Naive thymus-derived CD4-positive, alpha-beta T cell (primary cell): ENCODE measurements at places on chromosomes 3 and 15. TPM values are rescaled to one million over a fixed set of nuclear protein-coding genes. Genes with fewer than 3 reads are reported as not detected.

DNA sequence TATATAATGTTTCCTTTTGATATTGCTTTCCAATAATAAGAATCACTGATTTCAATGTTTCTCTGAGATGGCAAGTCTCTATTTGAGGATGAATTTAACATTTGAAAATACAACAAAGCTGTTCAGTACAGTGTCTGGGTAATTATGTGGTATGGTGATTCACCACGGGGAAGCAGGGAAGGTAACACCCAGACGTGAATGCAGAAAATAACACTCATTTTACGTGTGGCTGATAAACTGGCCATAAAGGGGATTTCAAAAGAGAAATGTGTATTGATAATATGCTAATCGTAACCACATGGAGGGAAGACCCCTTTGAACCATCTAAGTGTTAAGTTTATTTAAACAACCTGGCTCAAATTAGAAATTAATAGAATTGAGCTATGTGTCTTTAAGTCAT, 344.6 kb downstream of the GRM7 start:
- DNase-seq = no peak

- DNase-seq = no peak
These were observed 17.3 kb downstream of the FAM174B start for GRCh38 chr15:92638291-92638708.

Gene PLXND1
- 82.5 TPM for total RNA-seq

DNA sequence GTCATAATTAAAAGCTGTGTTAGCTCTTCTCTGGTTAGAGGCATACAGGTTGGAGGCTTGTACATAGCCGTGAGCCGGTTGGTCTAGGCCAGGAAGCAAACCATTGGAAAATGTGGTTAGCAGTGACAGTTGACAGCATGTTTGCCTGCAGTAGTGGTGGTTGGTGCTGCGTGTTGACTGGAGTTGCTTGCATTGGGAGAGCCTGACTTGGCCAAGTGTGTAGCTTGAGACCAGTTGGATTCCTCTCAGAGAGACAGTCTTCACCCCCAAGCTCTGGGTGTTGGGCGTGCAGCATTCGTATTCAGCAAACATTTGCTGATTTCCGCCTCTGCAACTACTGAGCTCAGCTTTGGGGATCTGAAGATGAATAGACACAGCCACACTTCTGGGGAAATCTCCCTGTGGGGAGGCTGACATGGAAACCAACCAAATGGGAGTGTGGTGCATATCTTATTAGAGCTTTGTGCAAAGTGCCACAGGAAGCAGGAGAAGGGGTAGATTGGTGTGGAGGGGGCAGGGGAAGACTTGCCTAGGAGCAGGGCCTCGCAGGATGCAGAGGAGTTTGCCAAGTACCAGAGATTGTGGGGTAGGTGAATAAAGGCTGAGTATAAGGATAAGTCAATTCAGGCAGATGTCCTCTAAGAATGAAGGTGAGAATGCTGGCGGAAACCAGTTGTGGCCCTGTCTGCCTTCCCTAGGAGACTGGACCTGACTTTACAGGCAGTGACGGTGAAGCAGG, 83.5 kb downstream of the IGF1R start:
- DNase-seq = no peak

- DNase-seq = no peak
These were observed 20.0 kb downstream of the MRPL46 start for GRCh38 chr15:88447206-88447605.

DNA sequence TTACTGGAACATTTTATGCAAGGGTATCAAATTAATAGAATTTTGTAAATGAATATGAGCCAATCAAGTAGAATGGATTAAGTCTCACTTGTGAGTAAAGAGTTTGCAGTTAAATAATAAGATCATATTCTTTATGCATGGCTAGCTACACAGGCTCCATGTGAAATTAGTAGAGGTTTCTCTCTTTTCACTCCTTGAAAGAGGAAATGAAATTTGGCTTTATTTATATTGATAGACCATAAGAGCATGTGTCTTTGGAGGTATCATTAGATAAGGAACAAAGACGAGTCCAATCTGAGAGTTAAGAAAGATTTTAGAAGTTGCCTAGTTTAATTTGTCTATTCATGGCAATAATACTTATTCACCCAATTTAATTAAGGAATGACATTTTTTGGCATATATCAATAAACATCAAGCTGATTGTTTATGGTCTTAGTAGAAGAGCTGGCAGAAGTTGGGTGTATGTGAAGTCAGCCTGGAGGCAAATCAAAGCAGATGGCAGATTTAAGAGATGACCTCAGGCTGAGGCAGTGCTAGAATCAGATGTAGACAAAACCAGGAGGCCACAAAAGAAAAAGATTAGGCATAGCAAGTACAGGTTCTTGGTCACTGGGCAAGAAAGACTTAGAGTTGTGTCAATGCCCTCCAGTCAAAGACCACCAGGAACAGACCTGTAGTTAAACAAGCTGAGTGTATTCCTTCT, 406.5 kb upstream of the ARHGEF26 start:
- DNase-seq = no peak

DNA sequence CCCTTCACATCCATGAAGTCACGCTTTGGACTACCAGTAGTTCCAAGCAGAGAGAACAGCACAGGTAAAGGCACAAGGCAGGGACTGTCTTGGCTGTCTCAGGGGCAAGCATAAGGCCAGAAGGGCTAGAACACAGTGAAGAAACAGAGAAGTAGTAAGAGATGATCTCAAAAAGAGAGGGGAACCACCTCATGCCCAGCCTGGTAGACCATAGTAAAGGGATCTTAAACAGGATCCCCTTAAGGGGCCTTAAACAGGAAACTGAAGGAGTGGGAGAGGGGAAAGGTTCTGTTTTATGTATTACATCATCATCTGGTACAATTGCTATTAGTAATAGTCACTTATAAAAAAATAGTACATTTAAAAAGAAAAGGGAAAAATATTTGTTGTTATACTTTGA, 25.8 kb downstream of the P2RY1 start:
- no peak for DNase-seq

GRCh38 chr3:50164984-50165909, 10.1 kb downstream of the SEMA3F start:
- no peak for DNase-seq

GRCh38 chr15:60656041-60656440, 177.1 kb upstream of the ICE2 start:
- no peak for DNase-seq

Gene PCSK6
- 3.0 and 4.6 TPM in 2 replicates for total RNA-seq

Gene TEX55
- total RNA-seq = not detected

- no peak for DNase-seq
These were observed 30.0 kb downstream of the RGMA start for GRCh38 chr15:93058904-93059427.

- no peak for DNase-seq
These were observed 61.2 kb downstream of the TSC22D2 start for GRCh38 chr3:150469031-150469930.

DNA sequence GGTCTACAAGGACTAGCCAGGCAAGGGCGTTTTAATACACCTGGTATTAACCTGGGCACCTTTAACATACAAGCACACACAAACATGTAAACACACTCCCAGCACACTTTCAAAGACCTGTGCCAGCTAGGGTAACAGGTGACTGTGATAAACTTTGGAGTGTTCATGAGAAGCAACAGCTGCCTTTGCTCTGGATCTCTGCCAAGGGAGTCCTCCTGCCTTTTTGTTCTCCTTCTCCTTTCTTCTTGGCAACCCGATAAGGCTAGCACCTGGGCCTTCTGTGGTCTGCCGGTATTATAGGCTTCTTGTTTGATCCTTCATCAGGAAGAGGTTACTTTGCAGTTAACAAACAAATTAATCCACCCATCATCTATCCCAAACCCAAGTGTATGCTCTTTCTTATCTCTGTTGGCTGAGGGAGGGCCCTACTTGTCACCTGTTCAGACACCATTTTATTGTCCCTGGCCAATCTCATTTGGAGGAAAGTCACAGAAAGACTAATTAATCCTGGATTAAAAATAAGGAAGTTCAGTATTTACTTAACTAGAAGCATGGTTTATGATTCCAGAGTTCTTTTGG, at the start of gene RETNLB:
Gene RETNLB, minus strand, starts transcription at position 7 of the 579 bp plus-strand sequence. CDS start 225 bp downstream, outside the sequence.
- DNase-seq = no peak

DNA sequence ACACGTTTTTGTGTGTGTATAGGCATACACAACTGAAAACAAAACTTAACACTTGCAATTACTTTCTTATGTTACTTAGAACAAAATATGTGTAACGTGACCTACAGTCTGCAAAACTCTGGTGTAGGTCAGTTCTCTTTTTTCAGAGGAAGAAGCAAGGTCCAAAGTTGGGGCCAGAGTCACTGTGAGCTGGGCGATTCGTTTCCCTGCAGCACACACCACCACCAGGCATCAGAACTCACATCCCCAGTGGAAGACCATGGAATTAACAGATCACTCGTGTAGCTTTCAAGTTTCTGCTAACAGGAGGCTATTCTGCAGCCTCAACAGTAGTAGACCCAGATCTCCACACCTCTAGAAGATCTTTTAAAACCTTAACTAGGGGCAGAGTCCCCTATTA, 25.8 kb downstream of the ANP32A start:
- DNase-seq = no peak

Gene AGBL1
- not detected for total RNA-seq

DNA sequence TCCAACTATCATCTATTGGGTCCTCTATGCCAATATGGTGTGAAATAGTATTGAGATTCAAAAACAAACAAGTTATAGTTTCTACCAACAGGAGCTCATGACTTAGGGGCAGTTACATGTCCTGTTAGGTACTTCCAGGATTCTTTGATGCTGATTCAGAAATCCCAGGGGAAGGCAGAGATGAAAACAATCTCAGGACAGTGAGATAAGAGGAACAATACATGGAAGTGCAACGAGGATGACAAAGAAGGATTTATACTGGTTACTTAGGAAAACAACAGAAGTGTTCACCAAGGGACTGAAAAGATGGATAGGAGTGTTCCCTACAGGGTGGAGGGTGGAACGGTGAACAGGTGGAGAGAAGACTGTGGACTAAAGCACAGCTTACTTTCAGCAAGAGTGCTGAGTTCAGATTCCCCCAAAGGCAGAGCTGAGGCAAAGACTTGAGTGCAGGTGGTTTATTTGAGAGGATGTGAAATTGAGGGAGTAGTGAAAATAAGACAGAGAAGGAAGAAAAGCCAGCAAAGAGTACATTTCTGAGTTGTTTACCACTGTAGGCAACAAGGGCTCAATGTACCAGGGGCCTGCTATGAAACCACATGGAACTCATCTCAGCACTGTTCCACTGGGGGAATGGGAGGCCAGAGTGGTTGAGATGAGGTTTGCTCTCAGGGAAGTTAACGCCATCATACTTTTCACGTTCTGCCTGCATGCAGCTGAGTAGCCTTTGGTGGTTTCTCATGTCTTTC, 68.1 kb downstream of the TRIM69 start:
- DNase-seq = no peak

GRCh38 chr15:35117543-35118265, 32.6 kb upstream of the NANOGP8 start:
- no peak for DNase-seq

GRCh38 chr3:50617096-50617791, at the start of gene MAPKAPK3:
MAPKAPK3 (plus strand) TSS chr3:50617151; CDS start chr3:50617566, 415 bp downstream.
- no peak for DNase-seq

Gene SAMMSON
- total RNA-seq = not detected

- no peak for DNase-seq
These were observed 40.5 kb upstream of the PIK3CB start for GRCh38 chr3:138875096-138875753.

Gene ZKSCAN7
- 1.6 TPM for total RNA-seq

- no peak for DNase-seq
These were observed 10.2 kb upstream of the DLG1 start for GRCh38 chr3:197308591-197308990.

- DNase-seq = no peak
These were observed 233.2 kb downstream of the KLF13 start for GRCh38 chr15:31559786-31560185.
